ENCODE measurements at places on chromosomes 3 and 15.

GRCh38 chr3:118666-119065, 77.9 kb upstream of the CHL1 start:
- DNase-seq = no peak

- DNase-seq = no peak
Measured at GRCh38 chr3:187902041-187902471, 156.8 kb upstream of the BCL6 start.

DNA sequence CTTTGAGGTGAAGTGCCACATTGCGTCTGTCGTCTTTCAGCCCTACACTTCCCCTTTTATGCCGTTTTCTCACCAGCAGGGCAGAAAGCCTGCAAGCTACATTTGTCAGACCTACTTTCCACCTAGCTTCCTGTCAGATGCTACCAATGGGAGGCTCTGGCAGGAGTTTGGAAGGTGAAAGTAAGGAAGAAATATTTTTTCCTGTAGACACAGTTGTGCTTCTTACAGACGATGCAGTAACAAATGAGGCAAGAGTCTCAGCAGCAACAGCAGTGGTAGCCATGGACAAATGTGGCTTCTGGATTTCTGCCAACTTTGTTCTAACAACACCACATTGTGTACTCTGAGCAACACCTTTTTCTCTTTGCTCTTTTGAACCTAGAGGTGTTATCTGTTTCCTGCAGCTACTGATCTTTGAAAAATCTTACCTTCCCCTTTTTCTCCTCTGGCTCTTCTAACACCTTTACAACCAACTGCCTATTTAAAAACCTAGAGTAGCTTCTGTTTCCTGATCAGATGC, 70.6 kb upstream of the STT3B start:
- peak; percentile 35 for DNase-seq

GRCh38 chr15:77167406-77167805, 96.5 kb upstream of the TSPAN3 start:
- DNase-seq = no peak

DNA sequence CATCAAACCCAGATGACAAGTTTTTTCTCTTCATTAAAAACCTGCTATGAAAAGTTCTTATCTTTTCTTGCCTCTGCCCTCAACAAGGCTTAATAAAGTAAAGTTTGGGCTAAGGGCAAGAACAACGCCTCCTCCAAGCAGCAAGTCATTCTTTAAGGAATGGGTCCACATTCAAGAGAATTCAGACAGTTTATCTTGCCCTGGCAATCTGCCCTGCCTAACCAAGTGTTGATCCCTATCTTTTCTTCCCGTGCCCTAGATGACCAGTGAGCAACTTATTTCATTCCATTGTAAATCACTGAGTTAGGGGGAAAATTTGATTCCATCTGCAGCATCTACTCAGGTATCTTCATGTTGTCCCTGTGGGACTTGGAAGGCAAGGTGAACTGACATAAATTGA, 370.3 kb upstream of the DPPA4 start:
- no peak for DNase-seq

DNA sequence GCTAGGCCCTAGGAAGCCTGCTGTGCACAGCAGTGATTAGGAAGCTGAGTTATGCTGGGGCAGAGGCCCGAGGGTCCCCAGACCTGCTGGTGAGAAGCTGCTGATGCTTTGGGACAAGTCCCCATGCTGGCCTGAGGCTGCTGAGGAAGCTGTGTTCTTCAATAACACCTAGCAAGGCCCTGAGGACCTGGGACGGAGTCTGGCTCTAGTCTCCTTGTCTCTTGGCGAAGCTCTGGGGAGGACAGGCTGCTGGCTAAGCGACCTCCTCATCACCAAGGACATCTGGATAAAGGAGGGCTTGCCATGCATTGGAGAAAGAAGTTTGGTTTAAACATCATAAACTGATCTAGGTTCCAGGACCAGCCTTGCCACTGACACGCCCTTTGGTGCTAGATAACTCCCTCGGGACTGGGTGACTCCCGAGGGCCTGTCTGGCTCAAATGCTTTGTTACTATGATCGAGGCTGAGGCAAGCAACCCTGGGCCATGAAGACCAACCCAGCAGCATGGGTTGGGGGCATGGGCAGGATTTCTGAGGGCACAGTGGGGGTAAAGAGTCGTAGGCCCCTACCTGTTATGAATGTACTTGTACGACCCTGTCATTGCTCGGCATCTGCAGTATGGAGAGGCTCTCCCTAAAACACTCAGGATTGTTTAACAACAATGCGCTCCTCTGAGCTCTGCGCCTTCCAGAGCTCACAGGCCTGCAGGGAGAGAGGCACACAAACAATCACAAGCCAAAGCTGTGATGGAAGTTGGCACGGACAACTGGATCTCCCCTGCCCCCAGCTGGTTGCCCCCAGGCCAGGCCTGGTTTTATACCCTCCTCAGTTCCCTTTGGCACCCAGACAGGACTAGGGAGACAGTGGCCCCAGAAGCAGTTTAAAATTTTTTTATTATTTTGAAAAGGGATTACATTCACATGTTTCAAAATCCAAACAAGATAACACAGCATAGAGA, 64.4 kb downstream of the LINGO1 start:
- DNase-seq = no peak

DNA sequence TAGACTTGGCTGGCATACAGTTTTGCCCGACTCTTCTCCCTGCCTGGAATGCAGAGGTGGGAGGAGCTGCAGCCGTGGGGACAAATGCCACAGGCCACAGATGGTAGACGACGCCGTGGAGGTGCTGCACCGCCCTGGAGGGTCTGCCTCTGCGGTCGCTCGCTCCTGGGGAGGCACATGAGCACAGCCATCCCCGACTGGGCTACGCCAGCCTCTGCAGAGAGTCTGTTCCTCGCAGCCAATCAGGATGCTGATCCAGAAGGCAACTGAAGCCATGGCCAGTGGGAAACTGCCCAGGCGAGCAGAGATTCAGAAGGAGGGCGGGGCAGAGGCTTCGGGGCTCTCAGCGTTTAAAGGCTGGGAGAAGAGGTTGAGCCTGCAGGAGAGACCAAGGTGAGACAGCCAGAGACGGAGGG, 11.9 kb upstream of the LRRC15 start:
- no peak for DNase-seq

GRCh38 chr3:52834871-52835501, at the start of gene MUSTN1:
Gene MUSTN1, minus strand, starts transcription at chr3:52835019. Its CDS starts 71 bp downstream, at chr3:52834948.
- no peak for DNase-seq

GRCh38 chr3:99250821-99251355, 349.4 kb upstream of the DCBLD2 start:
- DNase-seq = no peak

DNA sequence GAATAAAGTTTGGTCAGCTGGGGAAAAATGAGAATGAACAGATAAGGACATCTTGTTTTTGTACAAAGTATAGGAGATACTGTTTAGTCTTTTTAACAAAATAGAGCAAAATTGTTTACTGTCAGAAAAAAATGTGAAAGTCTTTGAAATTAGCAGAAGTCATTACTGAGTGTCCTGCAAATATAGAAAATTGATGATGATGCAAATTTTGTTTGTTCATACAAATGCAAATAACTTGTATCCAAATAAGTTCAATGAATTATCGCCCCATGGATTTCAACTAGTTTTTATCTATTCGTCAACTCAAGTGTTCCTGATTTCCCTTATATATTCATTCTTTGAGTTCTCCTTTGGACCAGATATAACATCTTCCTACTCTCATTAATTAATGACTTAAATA, 378.0 kb upstream of the SGO1 start:
- no peak for DNase-seq

- peak; percentile 70 for DNase-seq
Measured at GRCh38 chr3:14425581-14426304, 23.3 kb downstream of the SLC6A6 start.

DNA sequence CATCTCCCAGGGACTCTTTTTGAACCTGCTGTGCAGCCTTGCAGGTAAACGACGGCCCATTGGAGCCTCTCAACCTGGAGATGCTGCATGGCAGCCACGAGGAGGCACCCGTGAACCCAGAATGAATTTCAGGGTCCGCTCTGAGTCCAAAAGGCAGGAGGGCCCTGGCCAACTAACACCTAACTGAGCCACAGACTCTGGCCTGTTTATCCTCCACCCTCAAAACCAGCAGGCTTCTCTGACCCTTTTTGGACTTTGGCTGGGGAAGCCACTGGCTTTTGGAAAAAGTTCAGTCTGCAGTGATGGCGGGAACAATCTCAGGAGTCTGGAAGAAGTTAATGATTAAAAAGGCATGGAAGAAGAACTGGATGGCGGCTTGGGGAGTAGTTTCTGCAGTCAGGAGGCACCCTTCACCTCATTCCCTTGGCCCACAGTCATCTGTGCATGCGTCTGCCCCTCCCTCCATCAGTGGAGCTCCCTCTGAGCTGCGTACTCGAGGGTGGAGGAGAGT, 4.1 kb downstream of the PXYLP1 start:
- no peak for DNase-seq

GRCh38 chr3:72947715-72948490, 48.7 kb upstream of the PPP4R2 start:
- DNase-seq = no peak

Data from suppressor macrophage treated with lipopolysaccharide for 1 hour (primary cell).